ENCODE measurements at places on chromosomes 5 and 9.

- DNase-seq: no peak
Observed at GRCh38 chr9:4499917-4500316, 9.6 kb downstream of the SLC1A1 start.

GRCh38 chr9:35555246-35555701 lies 49.8 kb upstream of the TESK1 start:
- DNase-seq: no peak

DNA sequence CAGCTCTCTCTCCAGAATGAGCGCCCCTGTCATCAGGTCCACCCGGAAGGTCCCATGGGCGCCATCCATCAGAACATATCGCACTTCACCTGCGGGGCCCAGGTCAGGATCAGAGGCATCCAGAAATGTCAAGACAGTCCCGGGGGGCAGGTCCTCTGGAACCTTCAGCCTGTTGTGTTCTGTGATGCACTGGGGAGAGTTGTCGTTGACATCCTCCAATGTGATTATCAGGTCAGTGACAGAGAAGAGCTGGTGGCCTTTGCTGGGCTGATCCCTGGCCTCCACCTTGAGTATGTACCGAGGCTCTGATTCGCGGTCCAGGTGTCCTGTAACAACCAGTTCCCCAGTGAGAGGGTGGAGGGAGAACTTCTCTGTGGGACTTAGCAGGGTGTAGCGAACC lies 25.2 kb downstream of the FAT2 start:
- no peak for DNase-seq

DNA sequence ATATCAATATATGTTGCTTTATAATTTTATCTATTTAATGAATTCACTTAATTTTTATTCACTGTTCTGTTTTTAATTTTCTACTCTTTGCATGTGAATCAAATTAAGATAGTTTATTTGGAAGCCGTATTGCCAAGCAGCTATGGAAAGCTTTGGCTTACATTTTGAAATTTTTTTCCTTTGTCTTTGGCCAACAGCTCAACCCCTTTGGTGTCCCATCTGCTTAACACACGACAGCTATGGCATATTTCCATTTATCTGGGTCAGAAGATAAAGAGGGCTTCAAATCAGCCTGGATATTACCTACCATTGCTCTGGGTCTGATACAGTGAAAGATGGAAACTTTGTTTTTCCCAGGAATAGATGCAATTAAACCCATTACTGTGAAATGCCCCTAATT lies 201.0 kb downstream of the WDR70 start:
- no peak for DNase-seq

DNA sequence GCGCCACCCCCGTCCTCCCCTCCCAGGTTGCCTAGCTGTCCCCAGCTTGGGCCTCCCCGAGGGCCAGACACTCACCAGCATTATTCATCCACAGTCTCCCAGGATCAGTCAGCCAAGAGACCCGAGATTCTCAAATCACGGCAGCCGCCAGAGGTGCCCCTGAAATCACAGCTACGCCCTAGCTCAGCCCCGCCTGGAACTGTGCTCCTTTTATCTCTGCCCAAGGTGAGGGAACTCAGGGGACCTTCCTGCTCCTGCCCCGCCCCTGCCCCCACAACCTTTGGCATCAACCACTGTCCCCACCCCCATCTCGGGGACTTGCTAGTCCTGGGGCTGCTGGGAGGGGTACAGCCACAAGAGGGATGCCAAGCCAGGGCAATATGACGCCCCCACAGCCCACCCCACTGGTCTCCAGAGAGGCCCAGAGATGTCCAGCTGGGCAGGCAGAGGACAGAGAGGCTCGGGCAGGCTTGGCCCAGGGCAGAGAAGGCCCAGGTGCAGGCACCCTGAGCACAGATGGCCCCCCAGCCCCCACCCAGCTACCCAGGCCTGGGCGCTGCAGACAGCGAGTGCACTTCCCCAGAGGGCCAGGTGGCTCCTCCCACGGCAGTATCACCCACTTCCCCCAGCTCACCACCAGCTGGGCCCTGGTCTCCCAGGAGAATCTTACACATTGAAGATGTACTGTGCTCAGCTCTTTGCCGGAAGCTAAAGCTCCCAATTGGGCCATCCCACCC lies at the start of gene FUT7:
Gene FUT7 (minus strand): TSS at position 185 of the 737 bp plus-strand sequence. CDS start 97 bp downstream, at position 88.
- DNase-seq: no peak

DNA sequence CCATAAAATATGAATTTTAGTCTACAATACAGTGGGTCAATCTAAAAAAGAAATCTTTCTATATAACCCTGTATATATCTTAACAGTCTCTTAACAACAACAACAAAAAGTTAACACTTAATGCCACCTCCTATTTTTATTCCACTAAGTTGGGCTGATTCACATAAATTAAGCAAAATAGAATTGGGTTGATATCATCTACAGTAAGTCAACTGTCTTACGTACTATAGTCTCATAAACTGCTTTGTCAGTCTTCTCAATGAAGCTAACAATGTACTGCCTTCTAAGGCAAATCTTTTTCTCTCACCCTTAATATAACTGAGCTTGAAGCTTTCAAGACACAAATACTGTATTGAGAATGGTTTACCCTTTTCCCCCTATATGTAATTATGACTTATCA lies 185.7 kb downstream of the ADAMTS6 start:
- no peak for DNase-seq

GRCh38 chr5:138706655-138707480 lies 46.4 kb upstream of the CTNNA1 start:
- no peak for DNase-seq

- no peak for DNase-seq
Observed at GRCh38 chr5:39355324-39355723, 9.0 kb downstream of the C9 start.

GRCh38 chr9:79568337-79569101 lies 3.2 kb upstream of the TLE4 start:
- peak; percentile 50 for DNase-seq

- DNase-seq: no peak
Observed at GRCh38 chr9:128404560-128404959, 16.1 kb upstream of the CERCAM start.

- no peak for DNase-seq
Observed at GRCh38 chr9:70567511-70567910, 153.1 kb upstream of the KLF9 start.

- DNase-seq: no peak
Observed at GRCh38 chr9:94672811-94673487, 33.6 kb upstream of the FBP1 start.

- DNase-seq: no peak
Observed at GRCh38 chr5:116699332-116699731, 124.7 kb upstream of the SEMA6A start.

DNA sequence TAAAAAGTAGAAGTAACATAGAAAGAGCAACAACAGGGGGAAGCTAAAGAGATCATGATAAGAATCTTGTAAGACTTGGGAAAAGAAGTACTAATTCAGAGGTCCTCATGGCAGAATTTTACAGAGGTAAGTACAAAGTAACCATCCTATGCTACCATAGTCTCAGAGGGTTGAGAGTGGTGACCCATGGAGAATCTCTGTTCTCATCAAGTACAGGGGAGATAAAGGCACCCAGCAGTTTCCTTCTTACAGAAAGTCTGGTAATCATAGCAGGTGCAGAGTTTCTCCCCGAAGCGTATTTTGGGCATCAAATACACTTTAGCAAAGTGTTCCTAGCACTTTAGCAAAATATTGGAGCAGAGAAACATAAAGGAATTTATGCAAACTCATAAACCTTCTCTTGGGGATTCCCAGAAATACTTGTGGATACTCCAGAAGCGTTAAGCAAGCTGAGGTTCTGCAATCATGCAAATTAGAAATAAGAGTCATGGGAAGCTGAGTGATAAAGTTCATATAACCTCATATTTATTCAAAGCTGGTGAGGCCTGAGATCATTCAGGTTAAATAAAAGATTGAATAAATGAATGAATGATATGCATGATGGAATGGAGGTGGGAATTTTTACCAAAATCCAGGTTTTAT lies 101.0 kb upstream of the SMC2 start:
- no peak for DNase-seq

GRCh38 chr5:318931-319601 lies 2.4 kb upstream of the AHRR start:
- DNase-seq: no peak

- no peak for DNase-seq
Observed at GRCh38 chr5:18792145-18792544, 1157.9 kb downstream of the TAF11L14 start.

DNA sequence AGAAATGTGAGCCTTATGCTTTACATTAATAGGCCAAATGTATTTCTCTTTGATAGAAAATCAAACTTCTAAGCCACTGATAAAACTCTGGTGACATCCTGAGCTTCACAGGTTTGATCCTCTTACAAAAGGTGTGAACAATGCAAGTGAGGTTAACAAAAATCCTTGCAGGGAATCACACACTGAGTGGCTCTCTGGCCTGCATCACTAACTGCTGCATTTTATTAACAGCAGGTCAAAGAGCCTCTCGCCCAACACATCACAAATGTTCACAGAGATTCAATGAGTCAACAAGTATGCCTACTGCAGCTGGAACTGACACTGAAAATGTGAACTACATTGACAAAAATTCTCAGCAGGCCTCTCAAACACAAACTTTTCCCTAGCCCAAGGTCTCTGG lies 122.3 kb downstream of the SEMA5A start:
- no peak for DNase-seq

- no peak for DNase-seq
Observed at GRCh38 chr5:75169516-75169915, 67.2 kb downstream of the ANKRD31 start.

- no peak for DNase-seq
Observed at GRCh38 chr9:99478469-99479027, 256.5 kb downstream of the SEC61B start.

DNA sequence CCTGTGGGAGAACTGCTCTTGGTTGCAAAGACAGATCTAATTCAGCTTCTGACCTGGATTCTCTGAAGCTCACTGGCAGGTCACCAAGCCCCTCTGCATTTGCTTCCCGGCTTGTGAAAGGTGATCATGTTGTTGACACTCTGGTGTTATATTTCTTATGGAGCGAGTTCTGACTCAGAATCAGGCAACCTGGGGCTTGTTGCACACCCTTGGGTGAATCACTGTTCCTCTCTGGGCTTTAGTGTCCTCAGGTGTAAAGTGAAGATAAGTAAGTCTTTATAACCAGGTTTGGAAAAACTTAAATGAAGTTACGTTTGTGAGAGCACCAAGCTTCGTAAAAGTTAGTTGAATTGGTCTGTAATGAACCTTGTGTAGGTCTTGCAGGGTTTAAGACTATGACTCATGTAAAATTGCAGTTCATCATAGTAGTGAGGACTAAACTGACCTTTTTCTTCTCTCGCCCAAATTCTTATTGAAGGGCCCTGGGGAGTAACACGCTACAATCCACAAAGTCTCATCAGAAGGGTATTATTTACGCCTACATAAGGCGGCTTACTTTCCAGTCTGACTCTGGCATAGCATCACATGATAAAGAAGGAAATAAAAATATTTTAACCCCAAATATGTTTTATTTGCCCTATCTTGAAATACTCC lies 218.6 kb downstream of the TMEM38B start:
- DNase-seq: no peak

DNA sequence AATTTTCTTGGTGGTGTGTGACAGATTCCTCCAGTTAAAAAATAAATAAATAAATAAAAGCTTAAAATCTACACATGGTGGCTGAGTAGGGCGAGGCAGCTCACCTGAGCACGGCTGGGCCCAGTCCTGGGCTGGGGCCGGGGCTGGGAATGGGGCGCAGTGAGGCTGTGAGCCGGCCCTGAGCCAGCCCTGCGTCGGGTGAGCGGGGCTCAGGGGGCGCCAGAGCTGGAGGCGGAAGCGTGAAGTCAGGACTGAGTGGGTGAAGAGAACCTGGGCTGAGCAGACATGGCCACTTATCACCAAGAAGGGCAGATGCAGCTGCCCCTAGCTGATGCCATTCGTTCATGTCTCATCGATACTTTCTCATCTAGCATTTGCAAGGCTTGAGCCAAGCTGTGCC lies 22.8 kb upstream of the DTWD2 start:
- no peak for DNase-seq

GRCh38 chr5:180291943-180292831 lies at the start of gene MAPK9:
Gene MAPK9, minus strand, starts transcription at chr5:180292083. Its CDS starts 11,522 bp downstream, at chr5:180280561.
- DNase-seq: peak; percentile 89

- DNase-seq: no peak
Observed at GRCh38 chr9:136499935-136500910, 17.4 kb upstream of the SEC16A start.

DNA sequence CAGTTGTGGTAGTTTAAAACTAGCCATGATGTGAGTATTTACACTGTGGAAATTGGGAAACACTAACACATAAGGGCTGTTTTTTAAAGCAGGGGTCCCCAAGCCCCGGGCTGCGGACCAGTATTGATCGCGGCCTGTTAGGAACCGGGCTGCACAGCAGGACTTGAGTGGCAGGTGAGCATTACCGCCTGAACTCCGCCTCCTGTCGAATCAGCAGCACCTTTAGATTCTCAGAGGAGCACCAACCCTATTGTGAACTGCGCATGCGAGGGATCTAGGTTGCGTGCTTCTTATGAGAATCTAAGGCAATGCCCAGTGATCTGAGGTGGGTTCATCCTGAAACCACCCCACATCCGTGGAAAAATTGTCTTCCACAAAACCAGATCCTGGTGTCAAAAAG lies 127.8 kb downstream of the PCSK5 start:
- peak; percentile 42 for DNase-seq

DNA sequence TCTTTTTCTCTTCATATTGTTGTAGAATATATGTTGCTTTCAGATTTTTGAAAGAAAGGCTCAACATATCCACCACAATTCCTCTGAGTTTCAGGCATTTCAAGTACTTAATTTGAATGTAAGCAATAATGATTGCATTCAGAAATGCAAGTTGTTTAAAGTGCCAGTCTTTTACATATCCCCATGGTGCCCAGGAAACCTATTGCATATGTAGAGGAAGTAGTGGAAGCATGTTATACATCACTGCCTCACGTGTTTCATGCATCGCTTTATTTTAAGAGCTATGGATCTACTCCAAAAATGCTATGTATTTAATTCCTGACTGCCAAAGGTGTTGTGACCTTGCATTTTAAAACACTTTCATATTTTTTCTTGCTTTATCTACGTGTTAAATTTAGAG lies 28.1 kb downstream of the CPEB4 start:
- no peak for DNase-seq

- DNase-seq: no peak
Observed at GRCh38 chr5:157516626-157517325, 56.8 kb downstream of the NIPAL4 start.

DNA sequence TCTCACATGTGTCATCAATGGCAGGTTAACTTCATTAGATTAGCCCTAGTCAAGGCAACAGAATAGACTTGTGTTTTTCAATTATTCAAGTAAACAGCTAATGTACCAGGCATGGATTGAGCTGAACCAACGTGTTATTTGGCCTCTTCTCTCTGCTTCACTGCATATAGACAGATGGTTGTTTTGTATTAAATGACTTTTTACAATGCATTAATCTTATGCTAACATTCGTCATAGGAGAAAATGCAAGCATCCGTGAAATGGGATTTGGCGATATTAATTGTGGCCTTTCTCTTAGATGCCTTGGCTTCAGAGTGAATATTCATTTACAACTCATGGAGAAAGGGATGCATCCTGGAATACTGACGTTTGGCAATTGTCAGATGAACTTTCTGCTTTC lies 208.0 kb downstream of the KCTD16 start:
- no peak for DNase-seq

GRCh38 chr5:138033907-138034306 lies 1.0 kb upstream of the FAM13B start:
- DNase-seq: no peak

Measured in lower lobe of right lung (tissue), 2 donors.